ENCODE measurements at places on chromosomes 1 and 21.

DNA sequence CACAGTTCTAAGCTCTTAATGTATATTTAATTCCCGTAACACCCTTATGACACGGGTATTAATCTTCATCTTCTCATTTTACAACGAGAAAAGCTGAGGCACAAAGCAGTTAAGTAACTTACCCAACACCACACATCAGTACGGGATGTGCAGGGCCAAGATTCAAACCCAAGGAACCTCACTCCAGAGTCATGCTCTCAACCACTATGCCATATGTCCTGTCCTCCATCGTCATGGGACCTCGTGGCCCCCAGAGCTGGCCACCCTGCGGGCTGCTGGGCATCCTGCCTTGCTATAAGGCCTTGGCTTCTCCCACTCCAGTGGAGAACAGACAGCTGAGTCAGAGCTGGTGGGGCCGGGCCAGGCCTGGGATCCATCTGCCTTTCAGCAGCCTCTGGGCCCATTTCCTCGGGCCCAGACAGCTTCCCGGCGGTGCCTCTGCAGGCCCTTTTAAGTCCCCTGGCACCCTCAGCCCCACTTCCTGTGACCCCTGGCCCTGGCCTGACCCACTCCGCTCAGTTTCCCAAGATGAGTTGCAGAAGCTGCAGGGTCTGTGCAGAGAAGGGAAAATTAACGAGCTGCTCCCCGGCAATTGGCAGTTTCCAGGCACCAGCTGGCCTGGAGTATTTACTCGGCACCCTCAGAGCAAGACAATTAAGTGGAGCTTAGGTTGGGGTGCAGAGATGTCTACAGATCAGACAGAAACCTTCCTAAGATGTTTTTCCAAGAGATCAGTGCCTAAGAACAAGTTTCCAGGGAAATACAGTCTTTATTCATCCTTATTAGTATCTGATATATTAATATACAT, 98.2 kb downstream of the EPHB2 start:
- no peak for DNase-seq

- DNase-seq, result no peak
Measured at GRCh38 chr1:78033797-78034172, 12.0 kb upstream of the GIPC2 start.

DNA sequence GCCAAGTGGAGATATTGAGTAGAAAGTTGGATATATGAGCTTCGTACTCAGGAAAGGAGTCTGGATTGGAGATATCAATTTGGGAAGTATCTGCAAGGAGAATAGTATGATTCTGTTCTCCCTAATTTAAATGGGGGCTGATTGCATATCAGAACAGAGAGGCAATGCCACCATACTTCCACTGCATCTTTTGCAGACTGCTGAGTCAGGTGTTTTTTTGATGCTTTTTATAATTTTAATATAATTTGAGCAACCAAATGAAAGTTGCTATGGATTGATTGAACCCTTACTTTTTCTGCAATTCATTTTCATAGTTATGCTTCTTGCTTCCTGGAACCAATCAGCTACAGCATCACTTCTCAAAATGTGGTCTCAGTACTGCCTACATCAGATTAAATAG, 590.3 kb downstream of the USP25 start:
- DNase-seq, result no peak

DNA sequence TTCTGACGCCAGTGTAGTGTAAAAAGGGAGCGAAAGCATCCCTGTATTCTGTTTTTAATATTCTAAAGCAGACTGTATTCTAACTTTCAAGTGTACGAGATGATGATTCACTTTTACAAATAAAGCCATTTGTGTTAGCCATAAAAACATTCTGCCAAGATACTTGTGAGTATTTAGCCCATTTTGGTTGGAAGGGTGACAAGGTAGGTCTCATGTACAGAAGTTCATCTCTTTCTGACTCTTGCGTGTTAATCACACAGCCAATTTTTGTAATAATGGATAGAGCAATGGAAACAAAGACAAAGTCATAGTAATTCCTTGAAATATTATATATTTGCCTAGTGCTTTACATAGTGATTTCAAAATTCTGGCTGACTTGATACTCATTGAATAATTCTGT, 125.3 kb upstream of the GREM2 start:
- DNase-seq, result no peak

DNA sequence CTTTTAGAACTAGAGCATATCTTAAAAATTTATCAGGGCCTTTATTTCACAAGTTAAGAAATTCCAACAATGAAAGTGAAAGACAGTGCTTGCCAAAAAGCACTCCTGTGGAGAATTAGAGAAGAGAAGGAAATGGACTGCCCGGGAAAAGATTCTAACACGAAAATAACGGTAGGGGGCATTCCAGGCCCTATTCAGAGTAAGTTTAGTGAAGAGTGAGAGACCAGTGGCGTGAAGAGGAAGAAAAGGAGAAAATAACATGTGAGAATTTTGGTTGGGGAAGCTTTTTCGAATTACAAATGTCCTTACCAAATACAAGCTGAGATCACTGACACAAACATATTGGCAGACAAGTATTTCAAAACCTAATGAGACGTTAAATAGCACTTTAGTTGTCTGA, 38.4 kb upstream of the RBM34 start:
- DNase-seq, result no peak
